ENCODE measurements at places on chromosomes 12 and 14. TPM values are rescaled to one million over a fixed set of nuclear protein-coding genes. Genes with fewer than 3 reads are reported as not detected.

CCDC175 gene
- total RNA-seq: not detected

FLRT2 gene
- 46.5 TPM for total RNA-seq

LIN7A gene
- 4.3 TPM for total RNA-seq

RPL10L gene
- total RNA-seq: not detected

- DNase-seq: no peak
These were observed 49.1 kb downstream of the CCER1 start for GRCh38 chr12:90905691-90906370.
